GM20000 (cell line): ENCODE measurements at places on chromosomes 3 and 15.

DNA sequence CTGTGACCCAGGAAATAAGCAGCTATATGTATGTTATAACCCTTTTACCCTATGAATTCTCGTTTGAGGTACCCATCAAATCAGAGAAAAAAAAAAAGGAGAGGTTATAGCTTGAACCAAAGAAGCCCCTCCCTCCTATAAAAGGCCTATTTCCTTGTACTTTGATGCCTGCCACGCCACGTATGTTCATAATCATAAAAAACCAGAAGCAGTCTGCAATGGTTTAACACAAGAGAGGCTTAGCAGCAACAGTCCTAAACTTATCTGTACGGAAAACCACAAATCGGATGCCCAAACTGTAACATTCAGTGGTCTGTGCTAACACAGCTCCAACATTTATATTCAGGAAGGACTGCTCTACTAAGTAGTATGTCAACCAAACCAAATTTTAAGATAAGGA, 21.2 kb downstream of the CCR8 start:
- DNase-seq, result no peak

DNA sequence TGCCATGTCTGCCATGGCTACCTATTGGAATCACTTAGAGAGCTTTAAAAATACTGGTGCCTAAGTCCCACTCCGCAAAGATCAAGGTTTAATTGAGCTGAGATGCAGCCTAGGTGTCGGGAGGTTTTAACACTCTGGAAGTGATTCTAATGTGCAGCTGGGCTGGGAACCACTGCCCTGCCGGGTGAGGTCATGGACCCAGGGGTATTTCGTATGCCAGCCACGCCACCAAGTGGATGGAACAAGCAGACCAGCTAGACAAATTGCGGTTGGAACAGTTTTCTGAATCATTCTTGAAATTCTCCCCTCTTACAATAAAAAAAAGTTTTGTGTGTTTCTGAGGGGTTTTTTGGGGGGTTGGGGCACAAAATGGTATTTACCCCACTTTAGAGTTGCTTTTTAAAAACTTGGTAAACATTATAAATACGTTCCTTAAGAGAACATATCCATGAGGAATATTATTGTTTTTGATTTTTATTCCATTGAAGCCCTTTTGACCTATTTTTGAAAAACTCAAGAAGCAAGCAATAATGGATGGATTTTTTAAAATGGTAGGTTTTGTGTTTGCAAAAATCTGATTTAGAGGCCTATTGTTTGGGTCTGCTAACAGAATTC, 66.2 kb upstream of the CSTA start:
- DNase-seq, result peak; percentile 75

- no peak for DNase-seq
These were observed 333.6 kb upstream of the ALCAM start for GRCh38 chr3:105033081-105033480.

DNA sequence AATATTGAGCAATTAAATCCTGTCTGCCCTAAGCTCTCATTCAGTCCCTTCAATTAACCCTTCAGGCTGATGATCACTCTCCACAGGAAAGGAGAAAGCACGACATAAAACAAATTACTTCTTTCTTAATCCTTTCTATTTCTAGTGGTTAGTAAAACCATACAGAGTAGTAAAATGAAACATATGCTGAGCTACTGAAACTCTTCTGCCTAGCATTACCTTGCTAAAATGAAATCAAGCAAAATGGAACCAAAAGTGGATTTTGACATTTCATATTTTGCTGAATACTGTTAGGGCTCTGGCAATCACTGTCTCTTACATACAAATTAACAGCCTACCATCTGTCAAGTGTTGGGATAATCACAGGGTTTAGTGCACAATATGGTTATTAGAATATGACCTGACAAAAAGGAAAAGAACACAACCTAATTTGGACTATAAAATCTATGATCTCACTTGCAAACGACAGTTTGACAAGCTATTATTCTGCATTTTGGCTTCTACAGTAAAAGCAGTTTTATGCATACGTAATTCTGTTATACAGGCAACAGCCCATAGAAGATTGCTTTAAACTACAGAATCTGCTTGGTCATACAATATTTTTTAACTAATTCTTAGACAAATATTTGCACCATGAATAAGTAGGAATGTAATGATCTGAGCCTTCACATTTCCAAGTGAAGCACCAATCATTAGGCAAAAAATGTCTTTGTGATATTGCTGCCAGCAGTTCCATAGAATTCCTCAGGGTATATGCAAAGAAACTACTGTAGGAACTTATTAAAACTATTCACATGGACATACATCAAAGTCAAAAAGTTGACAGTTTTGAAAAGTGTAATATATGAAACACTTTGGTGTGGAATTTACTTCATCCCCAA, 105.0 kb downstream of the FHIT start:
- DNase-seq, result no peak

GRCh38 chr15:75167588-75168350, 33.9 kb upstream of the C15orf39 start:
- no peak for DNase-seq

DNA sequence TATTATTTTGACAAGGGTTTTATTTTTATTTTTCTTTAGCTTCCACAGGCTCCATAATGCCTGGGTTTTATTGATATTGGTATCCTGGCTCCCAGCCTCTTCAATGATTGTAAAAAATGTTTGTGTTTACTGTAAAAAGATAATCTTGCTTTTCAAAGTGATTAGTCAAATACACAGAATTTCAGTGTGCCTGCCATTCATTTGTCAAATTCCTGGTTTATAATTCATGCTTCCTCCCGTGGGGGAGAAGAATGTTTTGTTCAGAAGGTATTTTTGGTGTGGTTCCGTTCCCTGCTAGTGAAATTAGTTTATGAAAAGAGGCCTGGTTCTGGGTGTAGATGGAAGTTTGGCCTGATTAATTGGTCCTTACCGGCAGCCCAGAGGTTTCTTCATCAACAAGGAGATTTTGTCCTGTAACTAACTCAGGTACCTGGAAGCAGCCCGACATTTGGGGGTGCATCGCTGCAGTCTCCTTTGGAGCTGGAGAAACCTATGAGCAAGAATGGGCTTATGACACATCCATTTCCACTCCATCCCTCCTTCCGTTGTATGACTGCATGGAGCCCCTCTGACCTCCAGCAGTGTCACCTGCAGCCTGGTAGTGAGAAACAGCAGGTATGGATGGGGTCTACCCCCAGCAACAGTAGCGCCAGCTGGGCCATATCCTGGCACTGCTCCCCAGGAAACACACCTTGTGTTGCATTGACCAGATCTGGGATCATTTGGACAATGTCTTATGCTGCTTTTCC, 101.5 kb downstream of the PGPEP1L start:
- DNase-seq, result no peak

GRCh38 chr15:47587940-47588802, 129.1 kb upstream of the SEMA6D start:
- no peak for DNase-seq

DNA sequence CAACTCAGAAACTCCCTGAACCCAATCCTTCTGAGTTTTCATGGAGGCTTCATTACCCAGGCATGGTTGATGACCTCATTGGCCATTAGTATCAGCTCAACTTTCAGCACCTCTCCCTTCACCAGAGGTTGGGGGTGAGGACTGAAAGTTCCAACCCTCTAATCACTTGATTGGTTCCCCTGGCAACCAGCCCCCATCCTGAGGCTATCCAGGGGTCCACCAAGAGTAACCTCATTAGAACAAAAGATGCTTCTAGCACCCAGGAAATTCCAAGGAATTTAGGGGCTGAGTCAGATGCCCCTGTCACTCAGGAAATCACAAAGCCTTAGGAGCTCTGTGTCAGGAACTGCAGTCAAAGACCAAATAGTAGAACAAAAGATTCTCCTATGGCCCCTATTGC, 43.8 kb downstream of the ADAMTSL3 start:
- DNase-seq, result no peak

DNA sequence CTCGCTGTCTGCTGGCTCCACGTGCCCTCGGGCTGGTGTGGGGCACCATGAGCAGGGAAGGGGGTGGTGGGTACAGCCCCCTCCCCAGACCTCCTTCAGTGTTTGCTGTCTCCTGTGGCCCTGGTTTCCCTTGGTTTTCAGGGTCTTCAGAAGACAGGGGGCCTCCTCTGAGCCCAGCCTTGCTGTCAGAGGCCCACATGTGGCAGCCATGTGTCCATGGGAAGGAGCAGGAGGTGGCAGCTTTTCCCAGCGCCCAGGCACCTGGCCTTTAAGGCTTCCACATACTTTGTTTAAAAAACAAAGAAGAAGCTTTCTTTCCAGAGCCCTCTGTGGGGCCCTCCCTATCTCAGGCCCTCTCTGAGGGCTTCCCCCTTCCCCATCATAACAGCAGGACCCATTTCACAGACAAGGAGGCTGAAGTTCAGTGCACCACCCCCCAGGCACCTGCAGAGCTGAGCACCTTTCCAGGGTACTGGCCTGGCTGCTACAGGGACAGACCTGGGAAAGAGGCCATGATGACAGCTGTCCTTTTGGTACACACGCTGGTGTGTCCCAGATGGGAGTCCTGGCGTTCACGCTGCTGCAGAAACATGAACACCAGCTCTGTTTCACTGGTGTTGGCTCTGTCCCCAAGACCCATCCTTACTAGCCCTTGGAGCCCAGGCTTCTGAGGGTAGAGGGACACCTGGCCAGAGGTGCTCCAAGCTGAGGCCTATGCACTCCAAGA, 73.7 kb downstream of the DNAJB8 start:
- no peak for DNase-seq

DNA sequence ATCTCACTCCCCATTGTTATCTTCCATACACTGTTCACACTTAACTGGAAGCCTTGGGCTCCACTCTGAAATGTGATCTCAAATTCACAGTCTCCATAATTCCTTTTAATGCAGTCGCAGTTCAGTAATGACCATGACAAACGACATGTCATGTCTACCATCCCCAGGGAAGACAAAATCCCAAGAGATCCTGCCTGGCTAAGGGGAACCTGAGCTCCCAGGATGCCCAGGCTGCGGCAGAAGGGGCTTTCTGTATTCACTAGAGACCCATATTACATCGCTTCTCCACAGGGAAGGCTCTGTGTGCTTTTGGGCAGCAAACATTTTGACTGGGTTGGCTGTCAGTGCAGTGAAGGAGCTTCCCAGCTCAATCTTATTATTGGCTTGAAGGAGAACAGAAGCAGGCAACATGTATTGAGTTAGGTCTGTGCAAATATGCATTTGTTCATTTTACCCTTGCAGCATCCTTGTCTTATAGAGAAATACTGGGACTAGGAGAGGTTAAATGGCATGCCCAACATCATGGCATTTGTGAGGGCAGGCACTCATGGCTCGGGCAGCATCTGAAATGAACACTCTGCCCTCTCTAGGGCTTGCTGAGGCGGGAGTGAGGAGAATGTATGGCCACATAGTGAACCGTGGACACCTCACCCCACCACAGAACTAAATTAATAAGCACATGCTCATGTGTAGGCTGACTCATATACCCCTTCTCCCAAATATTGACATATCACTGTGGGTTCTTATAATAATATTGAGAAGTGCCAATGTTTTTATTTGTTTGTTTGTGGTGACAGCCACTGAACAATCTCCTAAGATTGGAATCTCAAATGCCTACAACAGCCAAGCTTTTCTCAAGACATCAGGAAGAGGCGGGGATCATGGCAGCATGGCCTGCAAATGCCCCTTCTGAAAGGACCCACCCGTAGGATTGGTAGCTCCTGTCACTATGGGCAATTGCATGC, 141.6 kb upstream of the FOXB1 start:
- DNase-seq, result no peak

GRCh38 chr3:50324351-50325112, 2.0 kb upstream of the HYAL2 start:
- peak; percentile 76 for DNase-seq

DNA sequence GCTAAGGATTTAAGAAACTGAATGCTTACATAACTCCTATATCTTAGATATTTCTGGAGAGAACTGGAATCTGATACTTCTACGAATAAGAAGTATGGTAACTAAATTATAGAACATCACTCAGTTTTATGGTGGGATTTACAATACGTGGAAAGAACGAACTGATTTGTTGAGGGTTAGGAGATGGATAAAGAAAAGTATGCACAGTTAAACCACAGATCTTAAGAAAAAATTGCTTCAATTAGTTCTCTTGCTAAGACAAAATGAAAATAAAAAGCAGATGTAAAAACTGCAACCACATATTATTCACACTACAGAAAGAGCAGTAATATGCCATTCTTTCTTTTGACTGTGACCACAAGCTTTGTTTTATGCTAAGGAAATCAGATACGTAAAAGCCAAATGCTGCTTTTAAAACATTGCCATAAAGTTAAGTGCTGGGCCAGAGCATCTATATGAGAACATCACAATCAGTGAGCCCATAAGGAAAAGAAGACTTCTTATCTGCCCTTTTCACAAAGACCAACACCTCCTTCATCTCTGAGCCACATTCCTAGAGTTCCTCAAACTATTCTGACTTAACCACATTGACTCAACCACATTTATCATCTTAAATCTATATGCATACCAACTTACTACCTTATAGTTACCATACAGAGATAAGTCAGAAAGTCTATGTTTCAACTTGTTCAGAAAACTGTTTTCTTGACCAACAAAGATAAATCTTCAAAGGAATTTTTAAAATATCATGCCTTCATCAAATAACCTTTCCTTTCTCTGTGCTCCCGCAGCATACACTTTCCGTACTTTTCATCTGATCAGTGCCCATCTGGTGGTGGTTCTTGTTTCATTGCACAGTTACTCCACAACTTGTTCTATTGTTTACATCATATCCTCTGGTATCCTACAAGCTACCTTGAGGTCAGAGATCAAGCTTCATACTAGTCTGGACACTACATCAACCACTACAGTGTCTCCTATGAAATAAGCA, 61.7 kb downstream of the FSIP1 start:
- DNase-seq, result no peak

DNA sequence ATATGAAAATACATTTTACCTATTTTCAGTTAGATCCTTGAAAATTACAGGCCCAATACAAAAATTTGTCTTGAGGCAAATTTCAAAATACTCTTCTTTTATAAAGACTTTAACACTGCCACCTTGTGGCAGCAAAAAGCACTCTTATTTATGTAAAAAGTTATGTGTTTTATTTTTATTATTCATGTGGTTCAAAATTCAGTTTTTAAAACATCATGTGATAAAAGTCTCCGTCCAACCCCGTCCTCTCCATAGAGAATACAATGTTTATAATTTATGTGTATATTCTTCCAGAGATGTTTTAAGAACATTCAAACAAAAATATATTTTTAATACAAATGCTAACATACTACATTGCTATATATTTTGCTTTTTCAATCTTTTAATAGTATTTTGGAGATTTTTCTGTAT, 36.9 kb upstream of the TRIM59 start:
- no peak for DNase-seq

- DNase-seq, result no peak
These were observed 24.7 kb downstream of the PDHB start for GRCh38 chr3:58408906-58409305.

DNA sequence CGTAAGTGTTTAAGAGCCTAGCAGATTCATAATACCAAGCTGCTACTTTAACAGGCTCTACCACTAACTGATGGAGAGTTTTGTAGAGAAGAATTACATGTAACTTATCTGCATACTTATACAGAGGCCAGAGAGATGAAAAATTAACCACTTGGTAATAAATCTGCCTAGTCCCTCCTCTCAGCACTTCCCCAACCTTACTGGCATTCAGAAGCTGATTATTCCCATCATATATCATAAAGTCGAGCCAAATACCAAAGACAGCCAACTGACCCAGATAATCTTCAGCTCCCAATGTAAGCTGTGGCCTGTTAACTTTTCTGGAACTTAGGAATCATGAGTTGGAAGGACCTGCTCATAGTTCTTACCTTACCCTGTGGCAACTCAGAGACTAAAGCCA, 25.5 kb upstream of the CSPG5 start:
- no peak for DNase-seq
